ENCODE measurements at places on chromosomes 6 and 20. TPM values are rescaled to one million over a fixed set of nuclear protein-coding genes. Genes with fewer than 3 reads are reported as not detected.

DNA sequence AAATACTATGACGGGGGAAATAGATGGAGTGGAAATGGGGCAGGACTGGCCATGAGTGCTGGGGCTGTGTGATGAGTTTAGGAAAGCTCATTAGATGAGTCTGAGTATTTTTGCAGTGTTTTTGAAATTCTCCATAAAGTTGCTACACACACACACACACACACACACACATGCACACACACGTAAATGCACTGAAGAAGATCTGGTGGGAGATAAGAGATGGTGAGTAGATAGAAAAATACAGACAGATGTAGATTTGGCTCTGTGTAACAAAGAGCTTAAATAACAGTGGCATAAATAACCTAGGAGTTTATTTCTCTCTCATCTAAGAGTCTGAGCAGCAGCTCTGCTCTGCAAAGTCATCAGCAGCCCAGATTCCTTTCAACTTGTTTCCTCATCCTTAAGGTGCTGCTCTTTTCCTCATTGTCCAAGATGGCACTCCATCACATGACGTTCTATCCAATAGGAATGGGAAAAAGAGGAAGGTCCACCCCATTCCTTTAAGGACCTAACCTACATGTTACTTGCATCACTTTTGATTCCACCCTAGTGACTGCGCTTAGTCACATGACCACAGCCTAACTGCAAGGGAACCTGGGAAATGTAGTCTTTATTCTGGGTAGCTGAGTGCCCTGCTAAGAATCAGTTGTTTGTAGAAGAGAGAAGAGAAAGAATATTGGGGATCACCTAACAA, 76.4 kb downstream of the EYA2 start:
- no peaks in the 10 kb centered on the region for H3K4me1 ChIP-seq
- peaks cover 11% of the 10 kb centered on the region for H3K27me3 ChIP-seq
- DNase-seq = peak; percentile 66
- no peak overlapping the region for H3K4me3 ChIP-seq

Gene MMP24OS
- total RNA-seq = 79.8 TPM

DNA sequence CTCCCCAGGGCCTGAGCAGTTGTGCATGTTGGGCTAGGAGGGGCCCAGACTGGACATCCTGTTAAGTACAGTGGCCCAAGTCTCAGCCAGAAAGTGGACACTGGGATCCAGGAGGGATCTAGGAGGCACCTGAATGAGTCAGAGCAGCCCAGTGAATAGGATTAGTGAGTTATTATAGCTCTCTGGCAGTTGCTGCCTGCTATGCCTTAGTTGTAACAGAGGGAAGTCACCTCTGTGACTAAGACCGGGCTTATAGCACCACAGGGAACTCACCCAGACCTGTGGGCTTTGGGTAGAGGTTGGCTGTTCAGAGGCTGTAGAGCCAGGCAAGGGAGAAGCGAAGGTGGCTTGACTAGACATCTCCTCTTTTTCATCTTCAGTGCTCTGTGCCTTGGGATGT, 39.0 kb upstream of the AAR2 start:
- no peaks in the 10 kb centered on the region for H3K36me3 ChIP-seq
- H3K4me3 ChIP-seq = no peak overlapping the region
- no peak for DNase-seq
- no peak overlapping the region for H3K27ac ChIP-seq
- H3K4me1 ChIP-seq = no peaks in the 10 kb centered on the region
- H3K27me3 ChIP-seq = no peaks in the 10 kb centered on the region

- H3K36me3 ChIP-seq = no peaks in the 10 kb centered on the region
- H3K27ac ChIP-seq = peak overlapping the region; percentile 63
- no peaks in the 10 kb centered on the region for H3K27me3 ChIP-seq
- peaks cover 12% of the 10 kb centered on the region for H3K4me1 ChIP-seq
Measured at GRCh38 chr6:98946879-98947410, 801 bp downstream of the FBXL4 start.

GRCh38 chr6:2784061-2784460, 18.9 kb downstream of the WRNIP1 start:
- no peaks in the 10 kb centered on the region for H3K27me3 ChIP-seq
- H3K36me3 ChIP-seq = peaks cover 4% of the 10 kb centered on the region
- no peak overlapping the region for H3K4me3 ChIP-seq

- peaks cover 10% of the 10 kb centered on the region for H3K27me3 ChIP-seq
- no peak overlapping the region for H3K27ac ChIP-seq
- no peaks in the 10 kb centered on the region for H3K4me1 ChIP-seq
Measured at GRCh38 chr6:40599555-40599954, 12.4 kb upstream of the LRFN2 start.

Measured in astrocyte (in vitro differentiated cells and primary cell).